Prostate gland (tissue), 2 donors: ENCODE measurements at places on chromosomes 7 and 10. TPM values are rescaled to one million over a fixed set of nuclear protein-coding genes. Genes with fewer than 3 reads are reported as not detected.

INSYN2A gene
- total RNA-seq: 4.0 TPM

DNA sequence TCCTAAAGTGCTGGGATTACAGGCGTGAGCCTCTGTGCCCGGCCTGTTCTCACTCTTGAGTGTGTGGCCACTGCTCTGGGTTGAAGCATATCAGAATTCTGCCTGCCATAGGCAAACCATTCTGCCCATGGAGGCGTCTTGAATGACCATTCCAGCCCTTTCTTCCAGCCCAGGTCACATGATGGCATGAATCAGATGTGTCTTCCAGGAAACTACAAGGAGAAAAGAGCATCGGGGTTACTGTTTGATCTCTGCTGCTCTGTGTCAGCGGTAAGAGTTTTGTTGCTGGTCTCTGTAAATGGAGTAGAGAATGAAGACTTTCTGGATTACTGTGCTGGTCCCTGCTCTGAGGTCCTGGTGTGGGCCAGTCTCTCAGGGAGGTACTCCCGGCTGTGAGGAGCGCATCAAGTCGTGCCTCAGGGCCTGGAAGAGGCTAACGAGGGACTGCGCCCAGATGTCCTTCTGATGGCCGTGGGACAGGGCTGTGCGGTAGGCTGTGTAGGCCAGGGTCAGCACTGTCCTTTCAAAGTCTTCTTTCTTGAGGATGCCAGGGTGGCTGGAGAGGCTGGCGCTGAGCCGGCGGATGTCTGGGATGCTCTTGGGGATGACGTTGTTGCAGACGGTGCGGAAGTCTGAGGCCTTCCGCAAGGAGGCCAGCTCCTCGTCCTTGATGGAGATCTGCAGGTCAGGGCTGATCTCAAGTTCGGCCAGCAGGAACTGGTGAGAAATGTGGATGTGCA, 5.8 kb upstream of the SLC13A4 start:
- no peak for DNase-seq

DNA sequence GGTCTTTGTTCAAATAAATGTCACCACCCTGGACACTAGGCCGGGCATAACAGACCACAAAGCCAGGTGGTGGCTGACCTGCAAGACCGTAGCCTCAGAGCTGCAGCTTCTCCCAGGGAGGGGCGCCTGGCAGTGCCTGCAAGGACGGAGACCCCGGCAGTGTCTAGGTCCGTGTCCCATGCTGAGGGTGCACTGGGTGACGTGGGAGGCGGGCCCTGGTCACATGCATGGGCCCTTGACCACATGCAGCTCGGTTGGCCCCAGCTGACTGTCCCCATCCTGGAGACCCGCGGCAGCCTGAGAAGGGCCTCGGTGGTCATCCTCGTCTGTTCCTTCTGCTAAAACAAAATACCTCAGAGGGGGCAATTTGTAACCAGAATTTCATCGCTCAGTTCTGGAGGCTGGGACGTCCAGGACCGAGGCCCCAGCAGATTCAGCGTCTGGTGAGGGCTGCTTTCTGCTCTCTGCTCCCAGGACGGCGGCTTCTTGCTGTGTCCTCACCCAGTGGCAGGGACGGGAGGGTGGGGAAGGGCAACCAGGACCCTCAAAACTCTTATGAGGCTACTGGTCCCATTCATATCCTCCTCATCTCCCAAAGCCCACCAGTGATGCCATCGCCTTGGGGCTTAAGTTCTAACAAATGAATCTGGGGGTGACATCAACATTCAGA, 36.8 kb downstream of the PWWP2B start:
- DNase-seq: no peak

DNA sequence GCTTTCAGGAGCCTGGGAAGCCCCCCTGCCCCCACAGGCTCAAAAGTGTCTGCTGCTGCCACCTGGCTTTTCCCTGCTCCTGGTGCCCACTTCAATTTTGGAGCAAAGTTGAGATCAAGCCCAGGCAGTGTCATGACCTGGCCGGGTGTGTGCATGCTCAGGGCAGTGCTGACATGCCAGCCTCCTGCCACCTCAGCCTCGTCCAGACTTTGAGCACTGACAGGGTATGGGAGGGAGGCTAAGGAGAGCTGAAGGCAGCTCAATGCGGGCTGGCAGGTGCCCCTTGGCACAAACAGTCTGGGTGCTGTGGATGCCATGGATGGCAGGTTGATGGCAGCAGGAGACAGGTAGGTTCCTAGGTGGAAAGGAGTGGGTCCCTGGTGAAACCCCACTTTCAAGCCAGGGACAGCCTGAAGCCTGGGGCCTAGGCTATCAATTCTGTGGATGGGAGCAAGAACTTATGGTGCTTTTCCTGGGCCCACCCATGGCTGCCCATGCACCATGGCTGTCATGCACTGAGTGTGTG, 12.3 kb upstream of the ECHDC3 start:
- DNase-seq: no peak

GRCh38 chr10:115883372-115883771, 389.6 kb downstream of the GFRA1 start:
- DNase-seq: no peak

- DNase-seq: no peak
Observed at GRCh38 chr7:100884736-100885439, 4.6 kb downstream of the UFSP1 start.

- DNase-seq: no peak
Observed at GRCh38 chr7:121211253-121211652, 117.5 kb upstream of the WNT16 start.
